Cerebellar nuclear complex (tissue), 1 donor: ENCODE measurements at places on chromosomes 5 and 9.

DNA sequence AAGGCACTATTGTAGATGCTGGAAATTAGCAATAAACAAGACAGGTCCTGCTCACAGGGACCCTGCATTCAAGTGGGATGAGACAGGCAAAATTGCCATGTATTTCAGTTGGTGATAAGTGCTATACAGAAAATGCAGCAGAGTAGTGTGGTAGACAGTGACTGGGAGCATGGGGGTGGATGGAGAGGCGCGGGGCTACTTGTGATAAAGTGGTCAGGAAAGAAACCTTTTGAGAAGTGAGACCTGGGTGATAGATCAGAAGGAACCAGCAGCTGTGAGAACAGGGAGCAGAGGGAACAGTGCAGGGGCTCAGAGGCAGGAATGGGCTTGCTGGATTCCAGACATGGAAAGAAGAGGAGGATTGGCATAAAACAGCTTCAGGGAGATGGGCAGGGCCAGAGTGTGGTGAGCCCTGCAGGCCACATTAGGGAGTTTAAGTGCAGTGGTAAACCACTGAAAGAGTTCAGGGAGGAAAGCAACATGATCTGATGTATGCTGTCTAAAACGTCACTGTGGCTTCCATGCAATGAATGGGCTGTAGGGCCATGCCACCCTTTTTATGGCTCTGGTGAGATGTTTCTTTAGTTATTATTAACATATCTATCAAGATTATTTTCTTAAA is 7.3 kb downstream of the CRHBP start:
- no peak for DNase-seq

DNA sequence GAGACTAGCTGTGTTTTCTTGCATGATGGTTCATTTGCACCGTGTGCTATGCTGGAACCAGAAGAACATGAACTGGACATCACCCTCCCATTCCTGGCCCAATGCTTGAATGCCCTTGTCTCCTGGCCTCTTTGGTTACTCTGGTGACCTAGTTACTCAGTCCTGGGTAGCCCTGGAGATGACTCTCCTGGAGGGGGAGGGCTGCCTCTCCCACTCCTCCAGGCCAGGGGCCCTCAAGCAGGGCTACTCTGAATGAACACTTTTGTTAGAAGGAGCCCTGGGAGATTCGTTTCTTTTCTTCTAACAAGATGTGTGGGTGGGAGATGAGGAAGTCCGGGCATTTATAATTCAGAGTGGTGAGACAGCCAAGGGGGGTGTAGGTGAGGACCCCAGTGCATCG is 12.0 kb upstream of the NKX2-5 start:
- no peak for DNase-seq

GRCh38 chr5:38613992-38614836 is 57.8 kb upstream of the LIFR start:
- no peak for DNase-seq

DNA sequence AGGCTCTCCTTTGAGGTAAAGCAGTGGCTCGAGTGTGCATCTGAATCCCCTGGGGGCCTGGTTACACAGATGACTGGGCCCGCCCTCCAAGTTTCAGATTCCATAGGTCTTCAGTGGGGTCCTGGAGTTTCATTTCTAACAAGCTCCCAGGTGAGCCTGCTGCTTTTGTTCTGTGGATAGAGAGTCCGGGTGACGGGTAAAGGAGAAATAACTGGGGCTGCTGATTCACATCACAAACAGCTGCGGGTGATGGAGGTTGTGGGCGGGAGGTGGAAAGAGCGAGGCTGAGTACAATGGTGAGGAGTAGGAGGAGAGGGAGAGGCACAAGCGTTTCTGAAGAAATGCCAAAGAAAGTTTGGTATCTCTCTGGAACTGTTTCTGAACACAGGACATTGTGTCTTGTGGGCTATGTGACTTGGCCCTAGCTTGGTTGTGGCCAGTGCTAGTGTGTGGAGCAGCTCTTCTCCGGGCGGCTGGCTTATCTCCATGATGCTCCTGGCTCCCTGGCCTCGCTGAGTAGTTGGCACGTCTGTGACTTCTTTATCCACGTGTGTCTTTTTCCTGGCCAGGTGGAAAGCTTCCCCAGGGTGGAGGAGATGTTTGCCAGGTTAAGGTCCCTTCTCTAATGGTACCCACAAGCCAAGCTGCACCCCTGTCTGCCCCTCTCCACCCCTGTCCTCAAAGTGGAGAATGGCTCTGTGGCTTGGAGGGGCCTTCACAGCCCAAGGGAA is 61.7 kb downstream of the HSPA4 start:
- no peak for DNase-seq

DNA sequence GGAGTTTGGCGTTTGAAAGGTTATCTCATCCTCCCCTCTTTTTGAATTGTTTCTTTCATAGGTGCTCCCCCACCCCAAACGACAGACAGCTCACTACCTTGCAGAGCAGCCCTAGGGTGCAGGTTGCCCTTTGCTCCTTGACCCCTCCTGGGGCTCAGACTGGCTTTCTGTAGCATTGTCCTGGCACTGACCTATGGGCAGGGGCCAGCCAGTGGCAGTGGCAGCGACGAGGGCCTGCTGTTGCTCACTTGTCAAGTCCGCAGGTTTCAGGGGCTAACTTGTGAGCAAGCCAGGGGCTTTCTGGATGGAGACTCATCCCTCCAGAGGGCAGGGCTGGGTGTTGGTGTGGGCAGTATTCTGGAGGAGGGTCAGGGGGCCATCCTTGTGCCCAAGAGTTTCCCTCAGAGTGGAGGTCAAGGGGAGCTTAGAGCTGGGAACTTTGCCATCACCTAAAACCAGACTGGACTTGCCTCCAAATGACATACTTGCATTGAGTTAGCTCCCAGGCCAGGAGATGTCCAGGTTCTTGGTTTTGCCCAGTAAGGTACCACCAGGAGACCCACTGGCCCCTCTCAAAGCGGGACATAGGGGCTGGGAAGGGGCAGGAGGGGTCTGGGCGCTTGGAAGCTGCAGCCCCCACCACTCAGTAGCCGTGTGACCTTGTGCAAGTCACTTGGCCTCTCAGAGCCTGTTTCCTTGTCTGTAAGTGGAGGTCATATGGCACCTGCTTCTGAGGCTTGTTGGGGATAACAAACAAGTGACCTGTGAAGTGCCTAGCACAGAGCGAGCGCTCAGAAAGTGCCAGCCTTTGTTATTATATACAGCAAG is 53.5 kb upstream of the CDKN2AIPNL start:
- DNase-seq = no peak

DNA sequence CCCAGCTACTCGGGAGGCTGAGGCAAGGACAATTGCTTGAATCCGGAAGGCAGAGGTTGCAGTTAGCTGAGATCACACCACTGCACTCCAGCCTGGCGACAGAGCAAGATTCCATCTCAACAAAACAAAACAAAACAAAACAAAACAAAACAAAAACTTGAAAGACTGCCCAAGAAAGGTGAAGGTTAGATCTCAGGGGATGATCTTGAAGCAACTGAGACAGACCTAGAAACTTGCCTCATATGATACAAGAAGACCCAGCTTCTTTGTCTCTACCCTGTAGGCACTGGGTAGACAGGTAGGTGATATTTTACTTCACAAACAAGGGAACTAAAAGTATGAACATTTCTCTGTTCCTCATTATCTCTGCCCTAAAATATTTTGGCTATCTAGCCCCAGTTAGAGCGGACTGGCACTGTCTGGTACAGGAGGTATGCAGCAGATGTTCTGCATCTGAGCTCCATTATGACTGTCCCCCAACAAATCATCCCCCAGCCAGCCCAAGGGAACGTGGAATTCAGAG is 26.3 kb upstream of the SHOC1 start:
- no peak for DNase-seq

GRCh38 chr5:24135536-24135935 is 509.2 kb downstream of the CDH10 start:
- DNase-seq = no peak

GRCh38 chr9:126615791-126616447 is 2.2 kb downstream of the LMX1B start:
- DNase-seq = no peak
